ENCODE measurements at places on chromosomes 2 and 18.

DNA sequence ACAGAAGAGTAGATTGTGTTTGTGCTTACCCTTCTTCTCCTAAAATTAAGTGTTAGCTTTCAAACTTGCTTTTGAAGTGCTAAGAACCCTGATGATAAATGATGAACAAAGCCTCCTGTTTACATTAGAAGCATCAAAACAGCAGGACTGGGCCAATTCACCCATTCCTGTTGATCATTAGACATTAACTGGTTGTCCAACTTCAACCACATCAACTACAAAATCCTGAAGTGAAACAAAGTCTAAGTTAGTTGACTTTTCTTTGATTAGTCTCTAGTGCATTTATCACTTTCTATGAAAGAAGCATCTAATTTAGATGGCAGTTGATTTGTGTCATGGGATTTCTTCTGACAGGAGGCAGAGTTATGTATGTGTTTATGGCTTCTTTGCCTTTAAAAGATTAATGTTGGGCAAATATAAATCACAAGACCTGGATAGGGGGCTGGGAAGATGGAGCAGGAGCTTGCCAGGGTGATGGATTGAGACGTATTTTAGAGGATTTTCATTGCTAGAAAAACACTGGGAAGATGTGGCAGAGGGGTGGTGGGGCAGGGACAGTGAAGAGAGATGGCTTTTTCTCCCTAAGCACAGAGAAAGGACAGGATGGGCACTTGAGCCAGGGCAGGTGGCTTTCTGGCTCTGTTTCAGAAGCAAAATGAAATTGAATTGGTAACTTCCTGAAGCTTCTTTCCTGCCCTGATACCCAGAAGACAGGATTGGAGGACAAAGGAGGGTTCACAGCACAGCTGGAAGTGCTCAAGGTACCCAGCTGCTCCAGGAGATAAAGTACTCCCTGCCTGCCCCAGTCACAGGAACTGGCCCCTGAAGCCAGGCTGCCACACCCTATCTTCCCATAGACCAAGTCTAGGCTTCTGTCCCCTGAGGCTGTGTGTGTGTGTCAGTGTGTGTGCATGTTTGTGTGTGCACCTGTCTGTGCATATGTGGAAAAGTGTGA lies 20.5 kb downstream of the GYPC start:
- DNase-seq = no peak

DNA sequence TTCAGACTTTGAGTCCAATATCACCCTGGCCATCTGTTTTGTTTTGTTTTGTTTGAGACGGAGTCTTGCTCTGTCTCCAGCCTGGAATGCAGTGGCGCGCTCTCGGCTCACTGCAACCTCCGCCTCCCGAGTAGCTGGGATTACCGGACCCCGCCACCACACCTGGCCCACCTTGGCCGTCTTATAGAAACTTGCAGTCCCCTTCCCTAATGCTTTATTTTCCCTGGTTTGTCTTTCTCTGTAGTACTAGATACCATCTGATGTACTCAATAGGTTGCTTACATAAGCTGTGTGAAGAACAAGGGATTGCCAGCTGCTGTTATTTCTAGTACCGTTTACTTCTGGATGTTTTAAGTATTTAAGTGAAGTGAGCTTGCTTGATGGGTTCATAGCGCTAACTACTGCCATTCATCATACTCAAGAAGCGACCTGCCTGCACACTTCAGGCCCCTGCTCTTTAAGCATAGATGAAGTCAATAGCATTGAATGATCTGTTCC lies 1.2 kb downstream of the RPL31 start:
- no peak for DNase-seq

DNA sequence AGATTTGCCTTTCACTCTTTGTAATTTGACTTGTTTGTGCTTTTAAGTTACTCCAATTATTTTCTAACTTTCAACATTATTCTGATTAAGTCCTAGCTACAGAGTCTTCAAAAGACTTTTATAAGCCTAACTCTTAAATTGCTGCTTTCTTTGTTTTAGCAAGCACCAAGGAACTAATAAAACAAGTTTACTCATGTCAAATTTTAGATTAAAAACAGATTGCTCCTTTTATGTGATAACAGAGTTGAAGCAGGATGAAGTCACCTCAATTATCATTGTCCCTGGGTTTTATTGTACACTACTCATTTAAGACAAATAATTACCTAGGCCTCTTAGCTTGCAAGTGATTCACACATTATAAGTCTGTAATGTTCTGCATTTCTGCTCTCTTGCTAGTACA lies 678.4 kb downstream of the ERBB4 start:
- no peak for DNase-seq

- no peak for DNase-seq
Measured at GRCh38 chr2:230266638-230267037, 41.1 kb downstream of the SP140 start.

DNA sequence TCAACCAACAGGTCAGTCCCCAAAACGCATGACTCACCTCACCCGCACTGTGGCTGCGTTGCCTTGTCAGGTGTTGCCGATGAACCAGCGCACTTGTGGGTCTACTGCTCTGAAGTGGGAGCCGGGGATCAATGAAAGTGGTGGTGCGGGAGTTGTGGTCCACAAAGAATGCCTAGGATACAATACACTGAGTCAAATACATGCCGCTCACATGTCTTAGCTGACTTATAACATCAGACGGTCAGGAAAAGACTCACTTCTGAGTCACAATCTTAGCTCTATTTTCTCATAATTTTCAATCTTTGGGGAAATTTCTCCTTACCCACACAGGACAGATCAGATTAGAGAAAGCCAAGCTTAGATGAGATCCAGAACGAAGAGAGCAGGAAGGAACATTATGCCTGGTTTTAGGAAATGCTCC lies 107.1 kb upstream of the STK17B start:
- DNase-seq = peak; percentile 43

GRCh38 chr2:68185541-68186164 lies 28.0 kb downstream of the PNO1 start:
- DNase-seq = peak; percentile 61

GRCh38 chr2:134999521-134999920 lies 47.7 kb downstream of the MAP3K19 start:
- no peak for DNase-seq

GRCh38 chr2:241269707-241270520 lies 45.6 kb downstream of the HDLBP start:
- no peak for DNase-seq

DNA sequence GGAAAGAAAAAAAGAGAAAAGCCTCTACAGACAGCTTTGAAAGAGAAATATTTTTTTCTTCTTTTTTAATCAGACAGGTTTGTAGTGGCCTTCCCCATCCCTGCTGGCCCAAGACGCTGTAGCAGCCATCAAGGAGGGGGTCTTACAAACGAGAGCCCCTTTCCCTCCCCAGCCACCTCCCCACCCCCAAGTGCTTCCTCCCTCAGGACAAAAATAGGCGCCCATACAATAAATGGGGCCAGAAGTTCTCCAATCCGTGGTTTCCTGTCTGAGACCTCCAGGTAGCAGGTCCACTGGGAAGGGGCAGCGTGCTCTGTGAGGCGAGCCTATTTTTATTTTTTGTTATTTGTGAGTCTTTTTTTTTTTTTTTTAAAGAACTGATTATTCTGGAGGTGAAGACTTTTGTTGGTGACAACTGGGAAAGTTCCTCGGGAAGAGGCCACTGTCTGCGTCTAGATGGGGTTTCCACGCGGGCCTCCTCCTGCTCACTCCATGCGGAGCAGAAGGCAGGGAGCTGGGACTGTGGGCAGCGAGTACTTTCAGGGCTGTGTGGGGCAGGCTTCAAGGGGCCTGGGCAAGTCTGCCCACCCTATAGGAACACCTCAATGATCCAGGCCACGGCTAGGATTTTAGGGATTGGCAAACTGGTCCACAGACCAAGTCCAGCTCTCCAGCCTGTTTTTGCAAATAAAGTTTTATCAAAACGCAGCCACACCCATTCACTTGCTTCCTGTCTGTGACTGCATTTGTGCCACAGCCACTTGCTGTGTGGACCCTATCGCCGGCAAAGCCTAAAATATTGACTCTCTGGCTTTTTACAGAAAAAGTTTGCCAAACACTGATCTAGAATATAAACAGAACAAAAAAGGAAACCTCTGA lies 139.6 kb downstream of the CTIF start:
- no peak for DNase-seq

DNA sequence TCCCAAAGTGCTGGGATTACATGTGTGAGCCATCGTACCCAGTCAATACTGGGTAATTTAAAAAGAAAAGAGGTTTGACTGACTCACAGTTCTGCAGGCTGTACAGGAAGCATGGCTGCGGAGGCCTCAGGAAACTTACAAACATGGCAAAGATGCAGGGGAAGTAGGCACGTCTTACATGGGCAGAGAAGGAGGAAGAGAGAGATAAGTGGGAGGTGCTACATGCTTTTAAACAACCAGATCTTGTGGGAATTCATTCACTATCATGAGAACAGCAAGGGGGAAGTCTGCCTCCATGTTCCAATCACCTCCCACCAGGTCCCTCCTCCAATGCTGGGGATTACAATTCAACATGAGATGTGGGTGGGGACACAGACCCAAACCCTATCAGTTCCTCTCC lies 192.5 kb downstream of the ATAD2B start:
- DNase-seq = no peak

DNA sequence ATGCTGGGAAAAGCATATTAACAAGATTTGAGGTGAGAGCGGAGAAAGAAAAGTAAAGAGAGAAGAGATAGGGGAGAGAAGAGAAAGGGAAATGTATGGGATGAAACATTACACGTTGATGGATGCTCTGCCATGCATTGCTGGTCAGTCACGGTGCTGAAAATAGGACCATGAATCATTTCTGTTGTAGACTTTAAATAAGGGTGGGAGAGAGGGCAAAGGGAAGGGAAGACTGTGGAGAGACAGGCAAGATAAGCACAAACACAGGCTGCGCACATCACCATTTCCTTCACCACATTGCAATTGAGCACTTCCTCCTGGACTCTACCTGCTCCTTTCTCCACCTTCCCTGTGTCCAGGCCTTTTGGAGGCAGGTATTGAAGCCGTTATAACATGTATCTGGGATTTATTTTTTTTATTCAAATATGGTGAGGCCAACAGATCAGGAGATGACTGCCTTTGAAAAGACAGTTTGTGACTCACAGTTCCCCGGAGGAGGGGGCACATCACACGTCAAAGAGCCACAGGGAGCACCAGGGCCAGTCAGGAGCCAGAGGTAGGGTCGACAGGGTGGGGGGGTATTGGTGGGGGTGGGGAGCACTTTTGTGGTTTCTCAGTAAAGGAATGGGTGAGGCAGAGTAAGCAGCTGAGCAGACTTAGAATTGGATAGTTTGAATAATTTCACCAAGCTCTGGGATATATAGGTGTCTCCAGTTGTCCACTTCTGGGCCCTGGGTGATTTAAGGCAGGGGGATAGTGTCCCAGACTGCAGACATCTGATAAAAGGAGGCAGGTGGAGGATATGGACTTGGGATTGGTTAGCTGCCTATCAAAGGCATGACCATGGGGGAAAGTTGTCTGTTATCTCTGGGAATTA lies 372.8 kb upstream of the ST6GAL2 start:
- DNase-seq = no peak

DNA sequence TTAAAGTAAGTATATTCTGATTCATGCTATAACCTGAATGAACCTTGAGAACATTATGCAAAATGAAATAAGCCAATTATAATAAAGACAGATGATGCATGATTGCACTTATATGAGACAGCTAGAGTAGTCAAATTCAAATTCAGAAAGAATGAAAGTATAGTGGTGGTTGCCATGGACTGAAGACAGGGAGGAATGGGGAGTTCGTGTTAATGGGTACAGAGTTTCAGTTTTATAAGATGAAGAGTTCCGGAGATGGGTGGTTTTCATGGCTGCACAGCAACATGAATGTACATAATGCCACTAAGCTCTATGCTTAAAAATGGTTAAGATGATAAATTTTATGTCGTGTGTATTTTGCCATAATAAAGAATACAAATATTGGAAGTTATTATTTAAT lies 751.2 kb downstream of the TSN start:
- DNase-seq = no peak

DNA sequence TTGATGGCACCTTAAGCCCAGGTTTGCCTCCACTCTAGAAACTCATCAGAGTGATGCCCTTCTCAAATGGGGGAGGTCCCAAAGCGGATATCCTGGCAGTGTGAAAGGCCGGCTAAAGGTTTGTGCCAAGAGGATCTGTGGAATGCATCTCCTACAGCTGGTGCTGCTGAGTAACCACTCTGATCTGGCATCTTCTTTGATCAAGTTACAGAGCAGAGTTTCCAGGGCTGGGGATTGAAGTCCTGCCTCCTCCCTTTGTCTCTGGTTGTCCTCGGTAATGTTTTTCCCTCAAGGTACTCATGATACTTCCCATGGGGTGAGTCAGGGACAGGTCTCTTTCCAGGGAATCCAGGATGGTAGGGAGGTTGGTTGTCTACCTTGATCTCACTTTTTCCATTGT lies 24.6 kb downstream of the PRKRA start:
- no peak for DNase-seq

DNA sequence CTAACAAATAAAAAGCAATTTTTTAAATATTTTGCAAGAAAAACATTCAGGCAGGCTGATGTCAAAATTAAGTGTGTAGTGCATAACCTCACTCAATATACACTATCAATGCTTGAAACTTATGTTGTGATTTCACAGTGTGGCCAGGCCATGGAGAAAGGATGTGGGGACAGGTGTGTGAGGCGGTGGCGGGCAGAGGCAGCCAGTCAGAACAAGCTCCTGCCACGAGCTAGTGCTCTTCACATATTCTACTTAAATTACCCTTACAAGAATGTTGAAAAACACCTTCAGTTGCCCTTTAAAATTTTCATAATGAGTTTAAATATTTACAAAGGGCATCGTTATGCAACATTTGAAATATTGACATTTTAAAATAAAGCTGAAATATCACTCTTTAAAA lies 43.2 kb downstream of the CYB5A start:
- no peak for DNase-seq

- no peak for DNase-seq
Measured at GRCh38 chr2:12313445-12314126, 403.1 kb upstream of the TRIB2 start.

DNA sequence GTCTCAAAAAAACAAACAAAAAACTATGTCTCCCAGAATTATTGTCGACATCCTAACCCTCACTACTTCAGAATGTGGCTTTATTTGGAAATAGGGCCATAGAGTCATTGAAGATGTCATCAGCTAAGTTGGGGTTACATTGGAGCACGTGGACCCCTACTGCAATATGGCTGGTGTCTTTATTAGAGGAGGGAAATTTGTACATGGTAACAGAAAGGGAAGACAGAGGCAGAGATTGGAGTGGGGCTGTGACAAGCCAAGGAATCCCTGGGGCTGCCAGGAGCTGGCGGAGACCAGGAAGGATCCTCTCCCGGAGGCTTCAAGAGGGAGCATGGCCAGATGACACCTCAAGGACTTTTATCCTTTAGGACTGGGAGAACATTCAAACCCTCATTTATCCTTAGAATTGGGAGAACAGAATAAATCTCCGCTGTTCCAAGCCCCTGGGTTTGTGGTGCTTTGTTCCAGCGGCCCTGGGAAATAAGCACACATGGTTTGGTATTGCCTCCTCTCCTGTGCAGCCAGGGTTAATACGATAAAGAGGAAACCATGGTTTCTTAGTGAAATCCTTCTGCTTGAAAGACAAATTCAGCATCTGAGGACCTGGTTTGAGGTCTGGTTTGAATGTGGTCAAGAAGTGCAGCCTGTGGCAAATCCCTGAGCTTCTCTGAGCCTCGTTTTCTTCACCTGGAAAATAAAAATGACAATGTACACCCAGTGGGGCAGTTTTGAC lies 184.7 kb downstream of the MYCN start:
- DNase-seq = no peak

All from activated CD8-positive, alpha-beta memory T cell treated with anti-CD3 and anti-CD28 coated beads, Interleukin-2, amount 50 U/mL, for 4 hours (primary cell).